ENCODE measurements at places on chromosomes 1 and 21.

DNA sequence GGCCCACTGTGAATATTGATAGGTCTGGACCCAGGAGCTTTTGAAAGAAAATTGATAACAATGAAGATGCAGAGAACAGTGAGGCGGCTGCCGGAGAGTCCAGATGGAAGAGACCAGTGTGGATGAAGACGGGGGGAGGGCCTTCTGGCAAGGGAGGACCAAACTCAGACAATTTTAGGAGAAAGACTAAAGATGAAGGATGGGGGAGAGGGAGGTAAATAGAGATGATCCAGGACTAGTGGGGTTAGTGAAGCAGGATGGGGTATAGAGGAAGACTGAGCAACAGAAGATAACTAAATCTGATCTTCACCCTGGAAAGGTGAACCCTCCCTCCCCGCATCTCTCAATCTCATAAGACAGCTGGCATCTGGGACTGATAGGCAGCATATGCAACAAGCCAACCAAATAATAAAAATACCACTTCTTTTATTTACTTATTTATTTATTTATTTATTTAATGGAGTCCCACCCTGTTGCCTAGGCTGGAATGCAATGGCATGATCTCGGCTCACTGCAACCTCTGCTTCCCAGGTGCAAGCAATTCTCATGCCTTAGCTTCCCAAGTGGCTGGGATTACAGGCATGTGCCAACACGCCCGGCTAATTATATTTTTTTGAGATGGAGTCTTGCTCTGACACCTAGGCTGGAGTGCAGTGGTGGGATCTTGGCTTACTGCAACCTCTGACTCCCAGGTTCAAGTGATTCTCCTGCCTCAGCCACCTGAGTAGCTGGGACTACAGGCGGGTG lies 10.5 kb downstream of the EIF3I start:
- DNase-seq, result no peak

DNA sequence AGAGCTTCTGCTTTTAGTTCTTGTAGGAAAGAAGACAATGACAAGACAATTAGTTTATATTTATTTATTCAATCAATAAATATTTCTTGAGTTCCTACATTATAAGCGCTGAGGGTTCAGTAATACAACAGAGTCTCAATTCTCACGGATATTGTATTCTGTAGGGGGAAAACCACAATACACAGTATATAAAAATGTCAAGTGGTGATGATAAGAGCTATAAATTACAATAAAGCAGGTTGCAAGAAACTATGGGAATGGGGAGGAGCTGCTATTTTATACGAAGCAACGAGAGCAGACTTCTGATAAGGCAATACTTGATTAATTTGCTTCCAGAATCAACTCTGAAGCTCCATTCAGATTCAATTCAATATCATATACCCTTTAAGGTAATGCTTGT lies 10.6 kb upstream of the XCL1 start:
- no peak for DNase-seq

- no peak for DNase-seq
These were observed 38.5 kb downstream of the TESK2 start for GRCh38 chr1:45452503-45452902.

- no peak for DNase-seq
These were observed 458.3 kb upstream of the USP24 start for GRCh38 chr1:55673416-55673815.

- DNase-seq, result no peak
These were observed 12.2 kb downstream of the HDAC1 start for GRCh38 chr1:32303997-32304622.

DNA sequence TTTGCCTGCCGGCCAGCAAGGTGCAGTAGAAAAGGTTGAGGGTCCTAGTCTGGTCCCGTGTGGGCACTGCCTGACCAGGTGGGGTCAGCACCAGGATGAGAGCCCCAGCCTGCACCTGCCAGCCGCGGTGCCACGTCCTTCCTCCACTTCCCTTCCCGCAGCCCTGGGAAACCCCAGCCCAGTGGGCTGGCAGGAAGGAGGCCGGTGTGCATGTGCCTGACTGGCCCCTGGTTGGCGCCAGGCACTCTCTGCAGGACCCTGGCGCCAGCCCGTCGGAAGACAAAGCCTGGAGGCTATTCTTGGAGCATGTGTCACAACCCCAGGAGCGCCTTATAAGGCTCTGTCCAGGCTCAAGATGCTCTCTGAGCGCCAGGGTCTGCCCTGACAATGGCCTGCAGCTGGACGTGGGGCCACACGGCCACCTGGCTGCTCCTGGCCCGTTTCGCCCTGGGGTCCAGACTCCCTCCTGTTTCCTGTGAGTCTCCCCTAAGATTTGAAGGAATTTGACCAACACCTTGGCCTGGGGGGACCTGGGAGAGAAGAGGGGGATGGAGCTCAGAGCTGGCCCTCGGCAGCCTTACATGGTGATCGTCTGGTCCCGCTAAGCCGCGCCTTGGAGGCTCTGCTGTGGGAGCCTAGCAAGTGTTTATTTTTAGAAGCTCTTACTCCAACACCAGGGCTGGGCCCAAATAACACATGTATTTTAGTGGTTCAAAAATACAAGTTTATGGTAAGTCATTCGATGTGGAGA lies 31.9 kb upstream of the POFUT2 start:
- no peak for DNase-seq

DNA sequence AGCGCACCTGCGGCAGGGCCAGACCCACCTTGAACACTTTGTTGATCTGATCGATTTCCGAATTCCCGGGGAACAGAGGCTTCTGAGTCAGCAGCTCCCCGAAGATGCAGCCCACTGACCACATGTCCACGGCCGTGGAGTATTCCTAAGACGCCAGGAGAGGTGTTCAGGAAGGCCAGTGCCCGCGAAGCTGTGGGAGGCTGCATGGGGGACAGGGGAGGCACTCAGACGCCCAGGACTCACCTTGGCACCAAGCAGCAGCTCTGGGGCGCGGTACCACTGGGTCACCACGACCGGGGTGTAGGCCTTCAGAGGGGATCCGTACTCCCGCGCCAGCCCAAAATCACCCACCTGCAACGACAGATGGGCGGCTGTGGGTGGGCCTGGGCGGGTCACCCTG lies 11.2 kb upstream of the SLC35E2B start:
- no peak for DNase-seq

- DNase-seq, result no peak
These were observed 50.5 kb upstream of the SLFNL1 start for GRCh38 chr1:41072051-41072450.

- no peak for DNase-seq
These were observed 28.4 kb downstream of the DISP3 start for GRCh38 chr1:11507309-11507708.

DNA sequence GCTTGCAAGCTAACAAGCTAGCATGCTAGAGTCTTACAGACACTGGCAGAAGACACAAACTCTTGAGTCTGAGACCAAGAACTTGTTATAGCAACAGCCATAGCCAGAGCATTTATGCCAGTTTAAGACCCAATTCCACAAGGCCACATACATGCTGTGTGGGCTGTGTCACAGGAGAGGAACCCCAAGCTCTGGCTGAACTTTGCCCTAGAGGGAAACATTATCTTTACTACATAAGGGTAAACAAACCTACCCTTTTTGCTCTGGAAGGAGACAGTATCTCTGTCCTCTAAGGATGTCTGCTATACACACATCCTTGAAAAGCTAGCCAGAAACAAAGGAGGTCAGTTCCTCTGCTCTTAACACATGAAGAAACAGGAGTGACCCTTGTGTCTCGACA lies 70.3 kb downstream of the HSF2BP start:
- DNase-seq, result no peak

- DNase-seq, result no peak
These were observed 832.3 kb downstream of the LTN1 start for GRCh38 chr21:28160378-28160777.

- DNase-seq, result peak; percentile 5
These were observed 42.9 kb upstream of the CD53 start for GRCh38 chr1:110829955-110830553.

DNA sequence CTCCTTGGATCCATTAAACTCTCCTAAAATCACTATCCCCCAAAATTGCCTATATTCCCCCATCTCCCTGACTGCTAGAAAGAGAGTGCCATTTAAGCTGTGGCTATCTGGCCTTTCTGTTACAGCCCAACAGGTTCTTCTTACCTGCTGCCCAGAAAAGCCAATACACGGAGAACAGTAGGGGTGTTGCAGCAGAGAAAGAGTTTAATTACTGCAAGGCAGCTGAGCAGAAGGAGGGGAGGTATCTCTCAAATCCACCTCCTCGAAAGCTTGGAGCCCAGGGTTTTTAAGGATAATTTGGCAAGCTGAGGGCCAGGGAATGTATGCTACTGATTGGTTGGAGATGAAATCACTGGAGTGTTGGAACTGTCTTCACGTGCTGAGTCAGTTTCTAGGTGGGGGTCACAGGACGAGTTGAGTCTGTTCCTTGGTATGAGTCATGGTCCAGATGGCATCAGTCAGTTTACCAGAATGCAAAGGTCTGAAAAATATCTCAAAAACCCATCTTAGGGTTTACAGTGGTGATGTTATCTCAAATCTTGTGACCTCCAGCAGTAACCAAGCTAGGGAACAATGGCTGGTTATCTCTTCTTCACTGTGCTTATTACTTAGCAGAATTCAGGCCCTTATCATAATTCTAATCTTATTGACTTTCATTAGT lies 89.8 kb downstream of the SMYD3 start:
- DNase-seq, result no peak

DNA sequence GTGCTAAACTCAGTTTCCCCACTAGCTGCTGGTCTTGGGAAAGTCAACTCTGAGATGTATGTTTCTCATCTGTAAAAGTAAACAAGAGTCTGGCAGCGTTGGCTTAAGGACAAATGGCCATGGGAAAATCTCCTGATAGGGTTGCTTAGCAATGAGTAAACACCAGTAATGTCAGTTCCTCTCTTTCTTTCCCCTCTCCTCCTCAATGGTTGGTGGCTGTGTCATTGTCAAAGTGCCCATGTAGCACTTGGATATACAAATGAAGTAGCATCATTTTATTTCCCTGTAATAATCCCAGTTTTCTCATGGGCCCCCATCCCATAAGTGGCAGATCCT lies 2.2 kb upstream of the FYB2 start:
- DNase-seq, result no peak

DNA sequence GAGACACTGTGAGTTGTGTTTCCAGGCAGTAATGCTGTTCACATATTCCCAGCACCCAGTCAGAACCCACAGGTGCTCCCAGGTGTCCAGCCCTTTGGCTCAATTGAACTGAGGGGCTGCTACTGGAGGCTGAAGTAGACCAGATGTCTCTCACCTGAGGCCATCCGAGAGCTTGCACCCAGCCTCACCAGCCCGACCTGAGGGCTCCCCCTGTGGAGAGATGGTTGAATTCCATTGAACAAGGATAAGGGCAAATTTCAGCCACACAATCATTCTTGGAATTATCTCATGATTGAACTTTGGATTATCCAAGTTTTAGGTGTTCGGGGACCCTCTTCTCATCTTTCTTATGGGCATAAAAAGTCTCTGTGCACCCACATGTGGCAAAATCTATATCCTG lies 52.1 kb downstream of the OBSCN start:
- no peak for DNase-seq

- DNase-seq, result no peak
These were observed 7.1 kb downstream of the CLIC4 start for GRCh38 chr1:24752305-24752704.

- no peak for DNase-seq
These were observed 655.4 kb downstream of the LTN1 start for GRCh38 chr21:28337315-28337714.

- DNase-seq, result no peak
These were observed 86.9 kb downstream of the CD247 start for GRCh38 chr1:167431261-167431908.

DNA sequence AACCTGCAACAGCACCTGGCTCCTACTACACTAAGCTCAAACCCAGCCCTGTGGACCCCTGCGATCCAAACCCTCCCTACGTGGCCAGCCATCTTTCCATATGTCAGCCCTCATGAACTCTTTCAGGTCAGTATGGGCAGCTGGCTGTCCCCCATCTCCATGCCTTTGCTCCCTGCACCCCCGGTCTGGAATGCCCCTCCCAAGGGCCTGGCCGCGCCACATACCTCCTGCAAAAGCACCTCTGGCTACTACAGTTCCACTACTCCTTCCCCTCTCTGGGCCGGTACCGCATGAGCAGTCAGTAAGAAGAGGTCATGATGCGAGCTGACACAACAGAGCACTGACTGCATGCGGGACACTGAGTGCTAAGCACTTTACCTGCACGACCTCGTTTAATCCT lies 10.0 kb upstream of the TAGLN2 start:
- DNase-seq, result no peak

- no peak for DNase-seq
These were observed 24.3 kb downstream of the GPSM2 start for GRCh38 chr1:108901106-108901505.

DNA sequence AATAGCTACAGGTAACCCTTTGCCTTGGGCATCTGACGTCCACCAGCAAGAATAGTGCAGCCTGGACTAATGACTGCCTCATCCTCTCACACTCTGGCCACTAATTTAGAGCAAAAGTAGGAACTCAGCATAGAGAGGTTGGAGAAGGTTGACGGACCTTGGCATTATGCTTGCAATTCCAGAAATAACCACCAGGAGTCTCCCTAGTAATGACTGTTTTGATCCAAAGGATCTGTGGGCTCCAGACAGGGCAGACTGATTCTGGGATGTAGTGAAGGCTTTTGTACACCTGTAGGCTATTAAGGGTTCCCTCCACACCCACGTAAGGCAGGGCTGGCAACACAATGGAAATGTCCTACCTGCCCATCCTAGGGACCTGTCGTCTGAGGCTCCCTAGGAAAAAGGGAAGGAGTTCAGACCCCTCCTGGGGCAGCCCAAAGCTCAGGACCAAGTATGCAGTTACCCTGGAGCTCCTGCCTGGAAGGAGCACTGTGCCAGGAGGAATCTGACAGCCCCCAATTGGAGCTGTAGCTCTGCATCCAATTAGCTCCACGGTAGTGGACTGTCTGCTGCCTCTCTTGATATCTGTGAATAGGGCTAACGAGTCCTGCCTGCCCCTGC lies 91.0 kb upstream of the TMEM51 start:
- peak; percentile 3 for DNase-seq

- peak; percentile 7 for DNase-seq
These were observed 169.9 kb downstream of the LRRC7 start for GRCh38 chr1:69737527-69738185.

GRCh38 chr1:221494670-221495069 lies 247.2 kb downstream of the DUSP10 start:
- DNase-seq, result no peak

DNA sequence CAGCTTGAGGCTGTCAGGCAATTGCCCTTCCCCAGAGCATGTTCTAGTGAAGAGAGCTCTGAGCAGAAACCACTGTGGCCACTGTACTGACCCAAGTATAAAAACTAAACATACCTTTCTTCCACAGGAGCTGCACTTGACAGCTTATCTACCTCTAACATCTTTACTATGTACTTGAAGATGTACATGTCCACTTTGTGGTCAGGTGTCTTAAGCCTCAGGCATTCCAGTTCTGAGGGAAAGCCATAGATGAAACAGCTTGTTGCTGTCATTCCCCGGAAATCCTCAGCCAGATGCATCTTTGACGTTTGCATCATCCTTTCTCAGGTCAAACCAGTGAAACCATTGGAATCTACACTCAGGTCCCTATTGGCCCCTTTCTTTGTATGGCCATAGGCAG lies 70.4 kb downstream of the CHRM3 start:
- no peak for DNase-seq

GRCh38 chr1:51192213-51192843 lies 43.7 kb upstream of the RNF11 start:
- peak; percentile 62 for DNase-seq

GRCh38 chr21:22450507-22450906 lies 1452.3 kb downstream of the NCAM2 start:
- DNase-seq, result no peak

- DNase-seq, result no peak
These were observed 73.7 kb downstream of the LMO4 start for GRCh38 chr1:87402241-87403002.

Measured in stimulated activated CD4-positive, alpha-beta T cell treated with anti-CD3 and anti-CD28 coated beads, Interleukin-2, amount 100 ng/mL, for 48 hours (primary cell).